ENCODE measurements at places on chromosomes 4 and X.

DNA sequence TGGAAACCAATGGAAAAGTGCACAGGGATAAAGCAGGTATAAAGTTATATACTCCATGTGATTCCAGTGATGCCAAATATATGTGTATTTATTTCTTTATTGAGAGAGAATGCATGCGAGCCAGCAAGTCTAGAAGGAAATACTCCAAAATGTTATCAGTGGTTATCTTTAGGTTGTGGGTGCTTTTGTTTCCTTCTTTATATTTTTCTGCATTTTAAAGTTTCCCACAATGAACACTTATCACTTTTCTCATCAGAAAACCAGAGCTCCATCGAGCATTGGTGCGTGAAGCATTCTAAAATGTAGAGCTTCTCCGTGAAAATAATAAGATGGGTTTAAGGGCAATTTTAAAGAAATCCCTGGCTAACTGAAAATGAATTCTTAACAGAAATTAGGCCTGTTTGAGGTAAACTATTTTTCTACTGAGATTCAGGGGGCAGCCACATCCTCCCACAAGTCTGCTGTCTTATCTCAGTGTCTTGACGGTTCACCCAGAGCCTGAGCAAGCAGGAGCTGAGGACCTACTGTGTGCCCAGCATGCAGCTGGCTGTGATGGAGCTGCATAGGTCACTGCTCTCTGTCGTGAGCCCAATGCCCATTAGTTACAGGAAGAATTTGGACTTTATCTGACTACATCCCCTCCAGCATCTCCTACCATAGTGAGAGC, 18.7 kb upstream of the CD40LG start:
- no peak for DNase-seq

DNA sequence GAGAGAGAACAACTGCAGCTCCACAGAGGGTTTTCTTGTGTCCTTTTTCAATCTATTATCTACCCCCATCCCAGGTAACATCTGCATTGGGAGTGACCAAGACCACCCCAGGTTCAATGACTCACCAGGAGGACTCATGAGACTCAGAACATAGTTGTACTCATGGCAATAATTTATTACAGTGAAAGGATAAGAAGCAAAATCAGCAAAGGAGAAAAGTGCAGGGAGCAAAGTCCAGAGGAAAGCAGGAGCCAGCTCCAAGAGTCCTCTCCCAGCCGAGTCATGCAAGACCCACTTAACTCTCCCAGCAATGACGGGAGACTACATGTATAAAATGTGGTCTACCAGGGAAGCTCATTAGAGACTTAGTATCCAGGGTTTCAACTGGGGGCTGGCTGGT, 129.5 kb upstream of the RBPJ start:
- DNase-seq, result no peak

DNA sequence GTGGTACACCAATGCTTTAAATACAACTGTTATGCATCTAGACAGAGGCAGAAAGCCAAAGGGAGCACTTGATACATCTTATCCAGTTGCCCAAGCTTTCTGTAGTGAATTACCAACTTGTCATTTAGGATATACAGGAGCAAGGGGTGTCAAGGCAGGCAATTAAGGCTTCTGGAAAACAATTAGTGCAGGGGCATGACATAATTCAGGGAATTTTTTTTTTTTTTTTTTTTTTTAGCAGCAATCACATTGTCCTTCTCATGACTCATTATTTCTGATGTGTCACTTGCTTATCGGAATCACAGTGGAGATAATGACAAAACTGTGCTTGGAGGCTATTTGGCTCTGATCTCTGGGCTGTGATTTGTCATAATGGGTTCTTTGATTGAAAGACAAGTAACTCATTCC, 259.5 kb downstream of the ARHGAP24 start:
- DNase-seq, result no peak

DNA sequence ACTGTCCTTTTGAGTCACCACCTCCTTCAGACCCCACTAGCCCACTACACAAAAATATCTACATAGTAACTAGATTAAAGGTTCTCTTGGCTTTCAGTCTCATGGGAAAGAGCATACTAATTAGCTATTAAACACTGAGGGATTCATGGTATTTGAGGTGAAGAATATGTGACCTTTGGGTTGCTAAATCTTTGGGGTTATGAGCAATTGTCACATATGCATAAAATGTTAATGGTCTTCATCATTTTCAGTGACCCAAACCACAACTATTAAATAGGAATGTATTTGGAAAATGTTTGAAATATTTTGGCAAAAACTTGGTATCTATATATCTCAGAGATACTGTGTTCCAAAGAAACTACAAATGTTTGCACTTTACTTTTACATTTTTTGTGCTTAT, 365.1 kb downstream of the MAGEB5 start:
- no peak for DNase-seq

- DNase-seq, result no peak
Measured at GRCh38 chrX:19256986-19257385, 86.7 kb upstream of the PDHA1 start.

- DNase-seq, result no peak
Measured at GRCh38 chr4:6884341-6884870, 25.2 kb upstream of the TBC1D14 start.

Data from cortex of kidney (tissue), 1 donor.